Caki2 (cell line): ENCODE measurements at places on chromosomes 3 and 15. TPM values are rescaled to one million over a fixed set of nuclear protein-coding genes. Genes with fewer than 3 reads are reported as not detected.

DNA sequence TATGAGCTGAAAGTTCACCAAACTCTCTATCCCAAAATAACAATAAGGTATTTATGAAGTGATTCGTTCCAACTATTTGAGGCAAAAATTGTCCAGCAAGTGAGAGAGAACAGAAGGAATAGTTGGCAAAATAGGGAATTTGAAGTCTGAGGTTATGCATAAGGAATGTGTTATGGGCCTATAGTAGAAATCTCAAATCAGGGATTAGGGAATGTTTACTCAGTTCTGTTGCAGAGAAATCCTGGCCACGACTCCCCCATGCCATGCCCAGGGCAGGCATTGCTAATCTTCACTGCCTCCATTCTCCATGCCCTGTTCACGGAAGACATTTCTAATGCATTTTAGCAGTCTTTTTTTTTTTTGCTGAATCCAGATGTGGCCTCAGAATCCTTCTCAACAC lies 58.6 kb downstream of the FLNB start:
- DNase-seq, result no peak

GRCh38 chr3:121895121-121895520 lies 920 bp downstream of the SLC15A2 start:
- DNase-seq, result no peak

DNA sequence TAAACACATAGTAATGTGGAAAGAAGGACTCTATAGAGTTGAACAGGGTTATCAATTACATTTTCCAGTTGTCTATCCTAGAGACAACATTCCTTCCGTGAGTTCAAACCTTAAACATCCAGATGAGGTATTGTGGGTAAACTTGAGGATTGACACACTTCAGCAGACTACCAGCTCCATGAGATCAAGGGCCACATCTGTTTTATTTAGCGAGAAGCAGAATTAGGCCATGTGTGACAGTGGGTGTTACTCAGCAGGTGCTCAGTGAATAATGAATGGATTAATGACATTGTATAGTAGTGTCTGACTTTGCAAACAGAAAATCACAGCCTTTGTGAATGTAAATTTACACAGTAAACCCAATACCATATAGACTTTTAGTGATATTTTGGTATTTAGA lies 941.1 kb upstream of the CFAP20DC start:
- DNase-seq, result no peak

GRCh38 chr15:99151156-99151555 lies 46.3 kb downstream of the SYNM start:
- DNase-seq, result no peak

Gene GOLGA6B
- not detected in 2 replicates for total RNA-seq

- peak; percentile 14 for DNase-seq
These were observed 11.7 kb downstream of the PXYLP1 start for GRCh38 chr3:141243271-141243707.

DNA sequence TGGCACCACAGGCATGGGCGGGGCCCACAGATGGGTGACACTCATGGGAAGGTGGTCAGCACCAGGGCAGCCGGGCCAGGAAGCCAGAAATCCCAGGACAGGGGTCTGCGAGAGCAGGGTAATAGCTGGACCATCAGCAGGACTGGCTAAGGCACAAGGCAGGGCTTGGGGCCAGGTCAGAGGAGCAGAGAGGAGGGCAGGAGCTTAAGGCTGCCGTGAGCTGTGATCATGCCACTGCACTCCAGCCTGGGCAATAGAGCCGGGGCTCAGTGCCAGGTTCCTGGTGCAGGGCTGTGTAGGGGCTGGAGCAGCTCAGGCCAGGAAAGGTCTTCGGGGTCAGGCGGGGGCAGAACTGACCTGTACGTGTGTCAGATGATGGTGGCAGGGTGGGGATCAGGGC lies 64.2 kb upstream of the LINGO1 start:
- DNase-seq, result no peak

Gene AADACL2
- total RNA-seq, result not detected in 2 replicates

- no peak for DNase-seq
These were observed 59.0 kb upstream of the PLCL2 start for GRCh38 chr3:16825617-16826204.

- DNase-seq, result no peak
These were observed 1.7 kb downstream of the CHRD start for GRCh38 chr3:184381261-184382224.

- no peak for DNase-seq
These were observed 112.3 kb downstream of the CDIN1 start for GRCh38 chr15:36691579-36692357.

Gene SLC51A
- not detected in 2 replicates for total RNA-seq

Gene CD80
- total RNA-seq, result not detected in 2 replicates

Gene C3orf49
- not detected in 2 replicates for total RNA-seq

GRCh38 chr3:15316998-15317435 lies 15.4 kb downstream of the SH3BP5 start:
- DNase-seq, result no peak

DNA sequence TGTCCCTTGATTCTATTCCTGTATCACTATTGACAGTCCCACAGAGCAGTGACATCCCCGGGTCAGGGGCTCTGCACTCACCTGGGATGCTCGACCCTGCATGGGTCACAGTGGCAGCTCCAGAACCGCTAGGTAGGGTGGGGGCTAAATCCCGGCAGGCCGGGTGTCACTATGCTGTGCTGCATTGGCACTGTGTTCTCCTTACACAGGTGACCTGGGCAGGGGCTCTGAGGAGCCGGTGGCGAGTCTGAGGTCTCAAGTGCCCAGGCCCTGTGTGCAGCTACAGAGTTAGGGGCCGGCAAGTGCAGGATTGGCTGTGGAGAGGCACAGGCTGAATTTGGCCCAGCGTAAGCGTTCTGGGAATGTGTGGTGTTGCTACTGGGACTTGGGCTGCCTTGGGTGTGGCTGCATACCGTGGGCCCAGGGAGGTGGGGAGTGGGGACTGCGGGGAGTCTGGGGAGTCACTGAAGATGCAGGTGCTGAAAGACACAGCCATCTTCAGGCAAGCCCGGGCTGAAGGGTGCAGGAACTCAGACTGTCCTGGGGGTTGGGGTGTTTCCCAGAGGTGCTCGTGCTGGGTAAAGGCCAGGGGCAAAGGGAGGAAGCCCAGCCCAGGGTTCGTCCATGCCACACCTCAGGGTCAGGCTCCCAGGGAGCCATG lies 102.6 kb upstream of the PRR20G start:
- no peak for DNase-seq

Gene GPR149
- total RNA-seq, result not detected in 2 replicates

DNA sequence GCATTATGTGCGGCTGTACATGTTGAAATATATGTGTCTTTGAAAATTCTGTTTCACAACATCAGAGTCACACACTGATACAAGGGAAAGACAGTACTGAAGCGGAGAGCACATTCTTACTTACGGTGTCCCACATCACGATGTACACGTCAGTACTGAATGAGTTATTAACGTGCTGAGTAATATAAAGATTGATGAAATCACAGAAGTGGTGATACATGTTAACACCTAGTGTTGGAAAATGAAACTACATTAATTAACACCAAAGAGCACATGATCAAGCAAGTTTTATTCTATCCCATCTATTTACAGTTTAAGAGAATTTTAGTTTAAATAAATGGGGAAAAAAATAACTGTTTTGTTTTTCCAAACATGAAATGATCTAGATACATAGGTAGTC lies 15.6 kb downstream of the EOGT start:
- DNase-seq, result no peak

DNA sequence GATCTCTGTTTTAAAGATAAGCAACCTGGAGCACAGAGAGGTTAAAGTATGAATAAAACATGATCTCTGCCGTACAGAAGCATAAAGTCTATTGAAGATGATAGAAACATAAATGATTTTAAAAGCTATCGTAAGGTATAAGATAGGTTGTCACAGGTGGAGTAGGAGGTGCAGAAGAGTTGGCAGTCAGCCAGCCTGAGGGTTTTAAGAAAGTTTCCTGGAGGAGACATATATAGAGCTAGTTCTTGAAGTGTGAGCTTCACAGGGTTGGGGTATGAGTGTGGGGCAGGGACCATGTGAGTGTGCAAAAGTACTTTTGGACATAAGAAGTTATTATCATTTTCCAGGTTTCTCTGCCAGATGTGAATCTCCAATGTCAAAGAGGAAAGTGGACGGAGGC lies 3.9 kb upstream of the FGF12 start:
- DNase-seq, result no peak

Gene HES1
- total RNA-seq, result 43.2 and 45.9 TPM in 2 replicates

GRCh38 chr15:83871808-83872559 lies 218.1 kb downstream of the ADAMTSL3 start:
- peak; percentile 33 for DNase-seq

Gene ITGA11
- total RNA-seq, result not detected in 2 replicates

DNA sequence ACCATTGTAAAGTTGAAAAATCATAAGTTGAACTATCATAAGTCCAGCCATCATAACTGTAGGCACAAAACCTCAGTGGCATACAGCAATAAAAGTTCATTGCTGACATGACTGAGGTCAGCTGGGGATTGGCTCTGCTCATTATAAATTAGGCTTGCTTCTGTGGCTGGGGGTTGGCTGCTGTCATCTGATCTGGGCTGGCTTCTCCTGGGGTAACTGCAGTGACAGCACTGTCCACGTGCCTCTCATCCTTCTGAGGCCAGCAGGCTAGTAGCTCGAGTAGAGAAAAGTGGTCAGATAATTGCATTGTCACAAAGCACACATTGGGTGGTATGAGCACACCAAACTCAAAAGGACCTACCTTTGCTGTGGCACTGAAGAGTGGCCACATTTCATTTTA lies 31.3 kb downstream of the CMTM7 start:
- no peak for DNase-seq

- no peak for DNase-seq
These were observed 242.0 kb upstream of the FEZF2 start for GRCh38 chr3:62615258-62615849.

- peak; percentile 47 for DNase-seq
These were observed 130.5 kb upstream of the EIF1B start for GRCh38 chr3:40179016-40179415.

DNA sequence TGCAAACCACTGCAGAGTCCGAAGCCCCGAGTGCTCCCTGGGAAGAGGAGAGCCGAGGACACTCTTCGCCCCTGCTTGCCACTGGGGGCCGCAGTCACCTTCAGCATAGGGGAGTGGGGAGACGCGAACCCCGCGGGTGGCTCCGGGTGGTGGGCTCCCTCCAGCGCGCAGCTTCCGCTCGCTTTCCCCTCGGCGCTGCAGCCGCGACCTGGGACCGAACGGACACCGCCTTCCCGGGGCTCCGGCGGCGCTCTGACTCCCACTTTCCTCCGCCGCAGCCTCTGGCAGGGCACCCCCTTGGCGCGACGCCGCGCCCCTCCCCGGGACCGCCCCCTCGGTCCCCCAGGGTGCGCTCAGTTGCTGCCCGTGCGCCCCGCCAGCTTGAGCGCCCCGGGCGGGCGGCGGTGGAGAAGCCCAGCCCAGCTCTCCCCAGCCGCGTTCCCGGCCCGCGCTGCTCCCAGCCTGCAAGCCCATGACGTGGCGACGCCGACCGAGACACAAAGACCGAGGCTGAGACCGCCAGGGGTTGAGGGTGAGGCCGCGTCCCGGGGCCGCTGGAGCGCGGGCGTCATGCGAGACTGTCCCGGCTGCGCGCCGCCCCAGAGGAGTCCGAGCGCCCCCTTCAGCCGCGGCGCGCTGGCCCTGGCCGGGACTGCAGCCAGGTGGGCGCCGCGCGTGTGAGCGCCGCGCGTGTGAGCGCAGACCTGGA lies at the start of gene MINAR1:
Gene MINAR1, plus strand, starts transcription at position 701 of the 709 bp plus-strand sequence. CDS start 23,812 bp downstream, outside the sequence.
- no peak for DNase-seq

Gene GOLGA6D
- not detected in 2 replicates for total RNA-seq

Gene CHSY1
- total RNA-seq, result 4.2 and 7.2 TPM in 2 replicates

Gene BCHE
- 78.5 and 83.1 TPM in 2 replicates for total RNA-seq

GRCh38 chr15:88234711-88235110 lies 21.8 kb downstream of the NTRK3 start:
- DNase-seq, result no peak

GRCh38 chr3:52038227-52038626 lies 18.1 kb downstream of the DUSP7 start:
- DNase-seq, result no peak

DNA sequence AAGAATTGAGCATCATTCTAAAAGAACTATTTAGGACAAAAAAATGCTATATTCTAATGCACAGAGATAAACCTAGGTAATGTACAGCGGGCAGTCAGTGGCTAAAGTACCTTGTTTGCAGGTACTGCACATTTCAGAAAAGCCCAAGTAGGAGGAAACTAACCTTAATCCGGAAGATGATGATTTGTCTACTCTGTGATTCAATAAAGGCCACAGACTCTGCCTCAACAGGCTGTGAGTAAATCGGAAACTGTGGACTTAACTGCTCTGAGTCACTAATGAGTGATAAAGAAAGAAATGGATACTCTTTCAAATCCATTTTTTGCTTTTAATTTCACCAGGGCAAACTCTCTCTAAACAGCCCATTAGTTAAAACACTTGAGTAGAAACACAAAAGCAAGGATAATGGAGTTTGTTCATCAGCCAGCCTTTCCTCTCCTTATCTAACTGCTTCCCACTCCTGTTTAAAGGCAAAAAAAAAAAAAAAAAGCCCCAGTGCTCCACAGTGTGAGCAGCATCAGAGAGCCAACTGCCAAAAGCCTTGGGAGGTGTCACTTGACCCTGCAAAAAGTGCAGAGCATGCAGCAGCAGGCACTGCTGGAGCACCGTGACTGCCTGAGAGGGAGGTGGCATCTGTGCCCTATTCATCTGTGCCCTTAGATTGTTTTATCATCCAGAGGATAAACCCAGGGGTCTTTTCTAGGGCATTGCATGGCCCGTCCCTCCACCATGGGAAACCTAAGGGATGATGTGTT lies 187.7 kb downstream of the SATB1 start:
- DNase-seq, result no peak

DNA sequence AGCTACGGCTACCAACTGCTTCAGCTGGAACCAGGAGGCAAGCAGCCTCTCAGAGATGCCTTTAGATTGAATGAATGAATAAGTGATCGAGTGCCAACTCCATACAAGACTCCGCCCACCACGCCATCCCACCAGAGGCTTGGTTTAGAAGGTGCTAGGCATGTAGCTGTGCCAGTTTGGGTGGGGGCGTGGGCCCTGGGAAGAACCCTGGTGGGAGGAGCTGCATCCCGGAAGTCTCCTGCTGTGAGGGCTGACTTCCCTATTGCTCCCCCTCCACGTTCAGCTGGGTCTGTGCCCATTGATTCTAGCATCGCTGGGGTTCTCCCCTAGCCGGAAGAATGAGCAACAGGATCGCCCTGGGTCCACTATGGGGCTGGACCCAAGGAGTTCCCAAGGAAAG lies 20.9 kb downstream of the LINGO1 start:
- DNase-seq, result no peak

DNA sequence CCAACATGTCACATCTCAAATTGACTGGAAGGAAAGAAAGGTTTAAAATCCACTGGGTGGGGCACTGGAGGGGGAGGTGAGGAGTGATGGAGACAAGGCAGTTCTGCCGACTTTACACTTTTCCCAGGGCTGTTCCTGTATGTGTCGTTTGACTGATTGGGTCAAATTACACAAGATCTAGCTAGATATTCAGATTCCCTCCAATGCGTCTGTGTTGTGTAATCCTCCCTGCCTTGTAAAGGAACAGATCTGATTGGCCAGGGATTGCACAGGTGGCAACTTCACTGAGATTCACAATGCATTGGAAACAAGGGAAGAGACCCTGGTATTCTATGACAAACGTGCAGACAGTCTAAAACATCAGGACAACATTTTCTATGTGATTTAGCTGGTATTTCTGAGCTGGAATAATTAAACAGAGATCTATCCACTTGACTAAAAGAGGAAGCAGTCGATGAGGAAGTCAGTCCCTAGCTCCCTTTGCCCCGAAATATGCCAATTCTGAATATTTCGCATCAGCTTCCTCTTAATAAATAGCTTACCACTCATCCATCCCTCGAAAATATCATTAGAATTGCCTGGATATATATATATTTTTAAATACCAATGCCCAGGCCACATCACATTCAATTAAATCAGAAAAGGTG lies 312.9 kb downstream of the RORA start:
- no peak for DNase-seq
